Activated CD4-positive, alpha-beta T cell treated with anti-CD3 and anti-CD28 coated beads for 4 hours (primary cell): ENCODE measurements at places on chromosomes 13 and 19.

- no peak for DNase-seq
These were observed 7.2 kb downstream of the SBK2 start for GRCh38 chr19:55529636-55530234.

- DNase-seq = no peak
These were observed 177.2 kb downstream of the STK24 start for GRCh38 chr13:98399756-98400155.

GRCh38 chr13:114109641-114110041 lies 22.8 kb downstream of the RASA3 start:
- peak; percentile 43 for DNase-seq

DNA sequence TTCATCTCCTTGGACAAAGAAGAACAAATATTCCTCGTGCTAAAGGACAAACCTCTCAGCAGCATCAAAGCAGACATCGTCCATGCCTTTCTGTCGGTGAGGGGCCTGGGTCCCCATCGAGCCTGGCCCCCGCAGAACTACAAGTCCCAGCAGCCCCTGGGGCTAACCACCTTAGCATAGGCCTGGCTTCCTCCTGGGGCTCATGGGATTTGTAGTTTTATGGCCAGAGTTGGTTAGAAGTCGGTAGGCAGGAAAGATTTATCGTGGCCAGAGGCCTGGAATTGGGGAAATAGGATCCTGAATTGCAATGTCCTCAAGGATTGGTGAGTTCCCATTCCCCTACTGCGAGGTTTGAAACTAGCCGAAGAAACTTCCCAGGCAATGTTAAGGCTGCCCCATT lies 19.6 kb downstream of the TMEM150B start:
- peak; percentile 37 for DNase-seq

GRCh38 chr19:29010276-29010675 lies 202.7 kb downstream of the UQCRFS1 start:
- DNase-seq = no peak

DNA sequence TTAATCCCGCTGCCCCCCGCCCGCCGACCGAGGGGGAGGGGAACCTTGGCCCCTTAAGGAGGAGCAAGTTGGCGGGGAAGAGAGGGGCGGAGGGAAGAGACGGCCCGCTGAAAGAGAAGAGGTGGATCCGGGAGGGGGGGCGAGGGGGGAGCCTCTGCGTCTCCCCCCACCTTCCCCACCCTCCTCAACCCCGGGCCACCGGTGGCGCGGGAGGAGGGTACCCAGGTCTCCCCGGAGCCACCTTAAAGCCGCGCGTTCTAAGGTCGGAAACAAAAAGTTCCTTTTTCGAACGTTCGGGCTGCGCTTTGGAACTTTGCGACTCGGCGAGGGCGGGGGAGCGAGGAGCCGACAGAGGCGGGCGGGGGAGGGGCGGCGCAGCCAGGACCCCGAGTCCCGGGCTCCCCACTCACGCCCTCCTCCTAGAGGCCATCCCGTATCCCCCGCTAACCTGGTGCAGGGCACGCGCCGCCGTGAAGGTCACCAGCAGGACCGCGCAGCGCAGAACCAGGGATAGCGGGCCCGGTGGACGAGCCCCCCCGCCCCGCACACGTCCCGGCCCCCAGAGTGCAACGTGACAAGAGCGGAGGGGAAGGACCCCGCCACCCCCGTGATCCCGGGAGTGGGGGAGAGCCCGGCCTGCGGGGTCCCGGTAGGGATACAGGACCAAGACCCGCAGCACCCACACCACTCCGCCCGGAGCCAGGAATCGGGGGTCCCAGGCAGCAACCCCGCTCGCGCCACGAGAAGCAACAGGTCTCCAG lies 659 bp downstream of the ERF start:
- peak; percentile 80 for DNase-seq

- no peak for DNase-seq
These were observed 5.0 kb upstream of the ZNF230 start for GRCh38 chr19:43997631-43998290.

DNA sequence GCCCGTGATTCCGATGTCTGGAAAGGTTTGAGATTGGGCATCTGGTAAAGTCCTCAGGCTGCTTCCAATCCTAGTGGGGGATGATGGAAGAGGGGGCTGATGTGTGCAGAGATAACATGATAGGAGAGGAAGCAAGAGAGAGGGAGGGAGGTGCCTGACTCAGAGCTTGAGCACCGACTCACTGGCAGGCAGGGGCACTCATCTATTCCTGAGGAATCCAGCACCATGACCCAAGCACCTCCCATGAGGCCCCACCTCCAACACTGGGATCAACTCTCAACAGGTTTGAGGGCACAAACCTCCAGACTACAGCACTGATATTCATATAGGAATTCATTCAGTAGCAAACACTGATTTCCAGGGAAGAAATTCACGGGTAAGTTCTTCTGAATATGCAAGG lies 5.6 kb upstream of the SIGLEC9 start:
- no peak for DNase-seq

DNA sequence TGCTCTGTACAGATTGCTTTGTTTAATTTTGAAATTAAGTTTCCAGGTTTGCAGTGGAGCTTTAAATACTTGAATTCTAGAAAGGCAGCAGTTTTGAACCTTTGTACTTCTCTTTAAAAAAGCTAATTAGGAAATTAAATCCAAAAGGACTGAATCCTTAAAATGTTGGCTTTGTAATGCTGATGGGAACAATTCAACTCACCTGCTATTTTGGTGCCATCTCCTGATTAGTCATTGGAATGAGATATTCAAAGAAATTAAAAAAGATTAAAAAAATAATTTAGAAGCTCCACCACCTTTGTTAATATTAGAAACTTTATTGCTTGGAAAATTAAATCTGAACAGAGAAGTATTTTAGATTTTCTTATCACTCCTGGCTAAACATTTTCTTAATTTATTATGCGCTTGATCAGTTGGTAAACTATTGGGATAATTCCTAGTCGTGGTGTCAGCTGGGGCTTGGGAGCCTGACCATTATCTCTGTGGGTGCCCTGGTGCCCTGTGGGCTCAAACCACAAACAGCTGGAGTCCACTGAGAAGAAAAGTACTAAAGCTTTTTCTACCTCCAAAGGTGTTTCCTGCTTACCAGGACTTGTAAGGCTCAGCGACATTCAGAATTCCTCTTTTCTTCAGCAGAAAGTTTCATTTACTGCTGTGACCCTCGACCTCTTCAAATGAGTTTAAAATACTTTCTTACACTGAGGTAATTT lies 540.4 kb downstream of the DIAPH3 start:
- no peak for DNase-seq

DNA sequence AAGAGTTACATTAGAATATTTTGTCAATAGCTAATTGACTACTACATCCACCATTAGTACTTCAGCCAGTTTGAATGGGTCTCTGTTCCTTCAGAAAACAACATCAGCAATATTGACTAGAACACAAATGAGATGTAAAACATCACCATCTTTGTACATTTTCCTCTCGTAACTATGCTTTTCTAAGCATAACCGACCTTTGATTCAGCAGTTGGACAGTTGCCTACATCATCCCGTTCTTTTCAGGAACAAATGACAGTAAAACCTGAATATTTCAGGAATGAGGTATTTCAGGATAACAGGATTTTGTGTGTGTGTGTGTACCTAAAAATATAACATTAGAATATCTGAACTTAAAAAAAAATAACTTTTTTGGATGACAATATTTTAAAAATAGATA lies 60.9 kb downstream of the STARD13 start:
- DNase-seq = no peak

DNA sequence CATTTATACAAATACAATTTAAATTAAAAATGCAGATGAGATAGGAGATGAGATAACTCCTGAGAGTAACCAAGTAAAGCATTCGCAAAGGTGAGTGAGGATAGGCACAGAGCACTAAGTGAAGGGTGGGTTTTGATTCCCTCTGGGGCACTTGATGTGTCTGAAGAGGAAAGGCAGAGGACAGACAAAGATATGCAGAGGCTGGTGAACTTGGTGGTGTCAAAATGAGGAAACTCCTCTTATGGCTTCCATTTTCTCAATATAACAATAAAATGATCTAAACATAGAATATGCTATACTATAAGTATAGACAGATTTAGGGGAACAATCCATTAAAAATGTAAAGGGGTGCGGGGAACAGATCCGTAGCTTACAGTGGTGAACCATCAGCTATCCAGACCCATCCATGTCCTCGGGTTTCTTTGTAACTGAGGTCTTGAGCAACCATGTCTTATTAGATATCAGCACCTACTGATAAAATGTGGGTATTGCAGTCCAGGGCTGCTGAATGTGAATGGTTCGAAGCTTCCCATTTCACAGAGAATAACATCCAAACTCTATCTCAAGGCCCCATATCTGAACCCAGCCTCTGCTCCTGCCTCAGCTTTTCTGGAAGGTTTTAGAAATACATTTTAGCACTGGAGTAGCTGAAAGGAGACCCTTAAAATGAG lies 73.9 kb upstream of the SLC10A2 start:
- no peak for DNase-seq

GRCh38 chr13:73988461-73988860 lies 145.7 kb downstream of the KLF12 start:
- no peak for DNase-seq

DNA sequence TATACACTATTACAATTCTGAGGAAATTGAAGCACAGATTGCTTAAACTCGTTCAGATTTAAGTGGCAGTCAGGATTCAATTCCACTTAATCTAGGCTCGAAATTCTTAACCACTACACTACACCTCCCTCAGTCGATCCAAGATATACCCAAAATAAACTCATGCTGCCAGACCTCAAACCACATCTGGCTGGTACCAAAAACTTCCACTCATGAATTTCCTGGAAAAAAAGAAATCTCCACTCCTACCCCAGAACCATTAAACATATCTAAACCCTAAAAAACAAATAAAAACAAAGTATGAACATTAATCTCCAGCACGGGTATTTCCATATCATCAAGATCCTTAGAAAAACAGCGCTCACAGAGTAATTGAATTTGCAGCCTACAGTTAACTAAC lies 1.1 kb downstream of the ZFP30 start:
- no peak for DNase-seq

GRCh38 chr13:40064154-40065097 lies 409.0 kb downstream of the COG6 start:
- DNase-seq = no peak

- no peak for DNase-seq
These were observed 74.1 kb downstream of the DCLK1 start for GRCh38 chr13:36057041-36057440.

DNA sequence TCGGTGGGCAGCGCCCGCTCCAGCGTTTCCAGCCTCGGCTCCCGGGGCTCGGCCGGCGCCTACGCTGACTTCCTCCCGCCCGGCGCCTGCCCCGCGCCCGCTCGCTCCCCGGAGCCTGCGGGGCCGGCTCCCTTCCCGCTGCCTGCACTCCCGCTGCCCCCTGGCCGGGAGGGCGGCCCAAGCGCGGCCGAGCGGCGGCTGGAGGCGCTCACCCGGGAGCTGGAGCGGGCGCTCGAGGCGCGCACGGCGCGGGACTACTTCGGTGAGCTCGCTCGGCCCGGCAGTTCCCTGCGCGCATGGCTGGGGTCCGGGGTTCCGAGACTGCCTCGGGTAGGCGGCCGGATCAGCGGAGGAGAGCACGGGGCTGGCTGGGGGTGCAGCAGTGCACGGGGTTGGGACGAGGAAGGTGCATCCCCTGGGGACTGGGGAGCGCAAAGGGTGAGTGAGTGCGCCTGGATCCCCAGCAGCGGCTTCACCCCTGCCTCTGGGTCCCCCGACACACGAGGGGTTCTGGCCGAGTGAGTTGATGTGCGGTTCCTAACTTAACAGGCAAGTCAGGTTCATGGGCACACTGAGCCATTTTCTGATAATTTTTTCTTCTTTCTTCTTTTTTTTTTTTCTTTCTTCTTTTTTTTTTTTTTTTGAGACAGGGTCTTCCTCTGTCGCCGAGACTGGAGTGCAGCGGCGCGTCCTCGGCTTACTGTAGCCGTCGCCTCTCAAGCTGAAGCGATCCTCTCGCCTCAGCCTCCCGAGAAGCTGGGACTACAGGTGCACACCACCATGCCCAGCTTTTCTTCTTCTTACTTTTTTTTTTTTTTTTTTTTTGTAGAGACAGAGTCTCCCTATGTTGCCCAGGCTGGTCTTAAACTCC lies 1.1 kb downstream of the WTIP start:
- DNase-seq = no peak
